ENCODE measurements at places on chromosomes 1 and 21.

DNA sequence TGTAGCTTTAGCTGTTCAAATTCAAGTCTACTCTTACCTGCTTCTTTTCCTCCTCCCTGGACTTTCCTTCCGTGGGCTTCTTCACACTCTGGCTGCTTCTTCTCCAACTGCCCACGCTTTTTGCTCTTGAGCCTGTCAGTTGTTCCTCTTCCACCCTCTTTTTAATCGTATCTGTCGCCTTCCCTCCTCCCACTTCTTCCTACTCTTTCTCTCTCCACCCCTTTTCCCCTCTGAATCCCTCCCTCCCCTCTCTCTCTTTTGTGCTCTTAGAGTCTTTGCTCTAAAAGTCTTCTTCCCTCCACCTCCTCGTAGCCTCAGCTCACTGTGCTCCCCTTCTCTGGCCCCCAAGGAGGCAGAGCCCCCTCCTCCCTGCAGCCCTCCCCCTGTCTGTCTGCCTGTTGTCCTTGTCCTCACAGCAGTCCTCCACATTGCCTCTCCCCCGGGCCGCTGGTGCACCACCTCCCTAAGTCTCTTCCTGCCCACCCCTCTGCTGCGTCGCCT, 12.9 kb upstream of the GJA5 start:
- DNase-seq, result no peak

- no peak for DNase-seq
Observed at GRCh38 chr1:158087320-158087927, 93.3 kb upstream of the CD1D start.

DNA sequence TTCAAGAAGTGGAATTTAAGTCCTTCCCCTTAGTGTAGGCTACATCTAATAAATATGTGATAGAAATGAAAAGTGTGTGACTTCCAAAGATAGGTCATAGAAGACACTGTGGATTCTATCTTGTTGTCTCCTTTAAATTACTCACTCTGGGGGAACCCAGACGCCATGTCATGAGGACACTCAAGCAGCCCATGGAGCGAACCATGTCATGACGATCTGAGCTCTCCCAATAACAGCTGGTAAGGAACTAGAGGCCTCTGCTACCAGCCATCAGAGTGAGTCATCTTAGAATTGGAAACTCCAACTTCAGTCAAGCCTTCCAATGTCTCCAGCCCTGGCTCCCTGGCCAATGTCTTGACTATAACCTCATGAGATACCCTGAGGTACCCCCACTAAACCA, 6.3 kb downstream of the COA7 start:
- DNase-seq, result no peak

- no peak for DNase-seq
Observed at GRCh38 chr1:87093286-87093685, 178.9 kb downstream of the HS2ST1 start.

DNA sequence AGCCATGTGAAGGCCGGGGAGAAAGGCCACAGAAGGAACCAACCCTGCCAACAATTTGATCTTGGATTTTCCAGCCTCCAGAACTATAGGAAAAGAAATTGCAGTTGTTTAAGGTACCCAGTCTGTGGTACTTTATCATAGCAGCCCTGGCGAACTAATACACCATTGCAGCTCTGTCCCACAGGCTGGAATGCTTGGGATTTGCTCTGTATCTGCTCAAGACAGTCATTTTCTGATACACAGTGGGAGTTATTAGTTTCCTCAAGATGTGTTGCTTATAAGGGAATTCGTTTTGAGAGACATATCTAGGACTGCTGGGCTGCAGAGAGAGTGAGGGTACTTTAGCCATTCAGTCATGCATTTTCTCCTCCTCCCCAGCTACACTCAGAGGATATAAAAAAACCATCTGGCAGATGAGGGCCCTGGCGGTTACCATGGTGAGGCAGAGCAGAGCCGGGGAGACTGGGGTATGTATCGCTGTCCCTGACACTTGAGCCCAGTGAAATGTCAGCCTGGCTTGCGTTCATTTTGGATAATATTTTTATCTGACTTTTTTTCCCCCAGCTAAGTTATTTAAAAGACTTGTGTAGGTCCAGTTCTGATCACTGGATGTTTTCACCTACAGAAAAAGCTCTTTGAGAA, 104.6 kb downstream of the DIRAS3 start:
- DNase-seq, result no peak

DNA sequence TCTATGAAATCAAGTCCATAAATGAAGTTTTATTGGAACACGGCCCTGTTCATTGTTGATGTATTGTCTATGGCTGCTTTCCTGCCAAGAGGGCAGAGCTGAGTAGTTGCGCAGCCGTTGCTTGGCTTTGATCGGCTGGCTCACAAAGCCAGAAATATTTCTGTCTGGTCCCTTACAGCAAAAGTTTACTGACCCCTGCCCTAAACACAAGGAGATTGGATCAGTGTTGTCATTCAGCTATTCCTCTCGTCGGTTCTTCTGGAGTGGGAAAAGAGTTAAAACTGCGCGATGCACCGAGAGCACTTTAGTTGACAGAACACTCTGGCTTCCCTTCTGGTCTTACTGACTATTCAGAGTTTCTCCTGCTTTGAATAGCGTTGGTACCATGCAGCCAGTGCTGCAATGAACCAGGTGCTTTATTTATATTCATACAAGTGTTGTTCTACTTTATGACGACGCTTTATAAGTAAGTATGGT, 868 bp downstream of the ZBTB40 start:
- DNase-seq, result peak; percentile 22

Data from CD4-positive, alpha-beta T cell treated with Interleukin-6 at 100 ng/mL for 8 hours (primary cell).